ENCODE measurements at places on chromosomes 2 and 18. TPM values are rescaled to one million over a fixed set of nuclear protein-coding genes. Genes with fewer than 3 reads are reported as not detected.

GRCh38 chr2:229454934-229455631, 184.0 kb upstream of the PID1 start:
- DNase-seq = no peak

DNA sequence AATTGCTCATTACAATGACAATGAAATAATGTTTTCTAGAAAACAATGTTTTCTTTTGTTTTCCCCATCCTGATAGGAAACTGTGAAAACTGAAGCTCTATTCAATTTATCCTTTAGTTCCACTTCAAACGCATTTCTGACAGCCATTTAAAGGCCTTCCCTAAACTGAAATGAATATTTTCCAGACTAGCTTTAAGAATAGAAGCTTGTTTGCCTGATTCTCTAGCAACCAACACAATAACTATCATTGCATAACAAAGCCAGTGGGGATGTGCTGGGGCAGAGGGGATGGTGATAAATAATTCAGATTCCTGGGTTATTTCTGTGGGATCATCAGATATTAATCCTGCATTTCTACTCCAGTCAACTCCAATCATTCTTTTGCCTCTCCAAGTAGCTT, 427.1 kb downstream of the RND3 start:
- no peak for DNase-seq

GRCh38 chr2:71710367-71711132, 257.2 kb downstream of the DYSF start:
- DNase-seq = no peak

DNA sequence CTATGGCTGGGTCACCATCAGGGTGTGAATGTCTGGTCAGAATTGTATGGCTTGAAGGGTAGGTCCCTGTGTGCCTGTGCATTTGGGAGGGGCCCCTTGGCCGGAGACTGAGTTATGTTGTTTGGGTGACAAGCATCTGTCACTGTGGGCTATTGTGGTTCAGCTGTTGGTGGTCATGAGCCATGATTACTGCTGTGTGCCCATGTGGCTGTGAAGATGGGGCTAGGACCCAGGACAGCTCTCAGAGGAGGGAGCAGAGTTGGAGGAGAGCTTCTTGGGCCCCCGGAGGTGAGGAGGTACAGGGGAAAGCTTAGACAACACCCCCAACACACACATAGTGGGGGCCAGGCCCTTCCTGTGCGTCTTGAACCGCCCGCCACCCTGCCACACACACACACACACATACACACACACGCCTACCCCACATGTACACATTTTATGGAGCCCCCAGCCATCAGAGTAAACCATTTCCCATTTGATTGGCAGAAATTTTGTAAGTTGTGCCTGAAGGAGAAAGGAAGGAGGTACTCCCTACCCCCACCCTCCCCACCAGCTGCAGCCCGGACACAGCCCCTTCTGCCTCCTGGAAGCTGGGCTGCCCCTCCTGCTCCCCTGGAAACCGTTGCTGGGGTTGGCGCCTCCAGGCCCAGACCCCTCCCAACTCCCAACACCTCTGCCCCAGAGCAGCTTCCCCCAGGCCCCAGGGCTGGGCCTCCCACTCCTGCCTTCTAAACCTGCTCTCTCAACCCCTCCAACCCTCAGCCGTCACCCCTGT, 2.0 kb downstream of the GAREM2 start:
- DNase-seq = no peak

- no peak for DNase-seq
These were observed 119.3 kb upstream of the PKDCC start for GRCh38 chr2:41928526-41928925.

Gene AQP4
- 1.9 TPM for total RNA-seq

DNA sequence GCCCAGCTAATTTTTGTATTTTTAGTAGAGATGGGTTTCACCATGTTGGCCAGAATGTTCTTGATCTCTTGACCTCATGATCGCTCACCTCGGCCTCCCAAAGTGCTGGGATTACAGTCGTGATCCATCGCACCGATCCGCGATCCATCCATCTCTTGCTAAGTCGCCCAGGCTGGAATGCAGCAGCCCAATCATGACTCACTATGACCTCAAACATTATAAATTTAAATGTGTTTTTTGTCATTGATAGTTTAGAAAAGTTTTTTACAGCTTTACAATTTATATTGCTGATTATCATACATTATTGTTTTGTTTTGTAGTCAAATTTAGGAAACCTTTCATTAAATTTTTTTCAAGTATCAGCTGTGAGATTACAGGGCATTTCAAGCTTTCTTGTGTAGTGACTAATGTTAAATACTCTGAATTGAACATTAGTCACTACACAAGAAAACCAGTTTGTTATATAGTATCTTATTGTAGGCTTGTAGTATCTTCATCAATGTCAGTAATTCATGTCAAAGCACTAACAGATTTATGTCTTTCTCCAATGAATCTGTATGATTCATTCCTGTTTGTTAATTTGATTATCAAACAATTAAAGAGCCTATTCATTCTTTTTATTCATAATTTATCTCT, 37.5 kb downstream of the NR4A2 start:
- no peak for DNase-seq

Gene CCDC85A
- total RNA-seq = 4.4 TPM

Gene PLGLB1
- total RNA-seq = 2.4 TPM

Gene LAPTM4A
- 201 TPM for total RNA-seq

GRCh38 chr2:224849264-224849663, 133.1 kb upstream of the CCDC195 start:
- no peak for DNase-seq

Gene BOK
- total RNA-seq = 2.4 TPM

GRCh38 chr2:120343433-120344105, 2.4 kb upstream of the INHBB start:
- peak; percentile 81 for DNase-seq

Gene SCYGR4
- total RNA-seq = not detected

DNA sequence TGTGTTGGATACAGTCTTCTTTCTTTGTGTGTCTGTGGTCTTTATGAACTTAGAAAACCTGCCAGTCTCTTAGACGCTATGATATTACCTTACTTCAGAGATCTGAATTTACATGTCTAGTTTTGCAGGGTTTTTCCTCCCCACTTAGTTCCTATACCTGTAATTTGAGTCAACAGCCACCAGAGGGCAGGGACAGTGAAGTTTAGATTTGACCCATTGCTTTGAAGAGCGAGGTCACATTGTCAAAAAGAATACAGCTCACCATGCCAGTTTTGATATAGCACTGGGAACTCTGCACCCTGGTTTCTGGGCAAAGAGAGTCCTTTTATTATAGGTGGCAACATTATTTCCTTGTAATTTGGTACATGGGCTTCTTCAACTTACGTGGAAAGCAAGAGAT, 102.3 kb downstream of the MAPK4 start:
- no peak for DNase-seq

Gene C2orf66
- not detected for total RNA-seq

Gene TEX44
- not detected for total RNA-seq

Gene REEP1
- total RNA-seq = 30.2 TPM

- DNase-seq = no peak
These were observed 87.4 kb upstream of the KLF7 start for GRCh38 chr2:207252979-207253645.

Gene FIGN
- 12.9 TPM for total RNA-seq

- DNase-seq = no peak
These were observed 130.9 kb upstream of the ASB18 start for GRCh38 chr2:236395067-236395466.

DNA sequence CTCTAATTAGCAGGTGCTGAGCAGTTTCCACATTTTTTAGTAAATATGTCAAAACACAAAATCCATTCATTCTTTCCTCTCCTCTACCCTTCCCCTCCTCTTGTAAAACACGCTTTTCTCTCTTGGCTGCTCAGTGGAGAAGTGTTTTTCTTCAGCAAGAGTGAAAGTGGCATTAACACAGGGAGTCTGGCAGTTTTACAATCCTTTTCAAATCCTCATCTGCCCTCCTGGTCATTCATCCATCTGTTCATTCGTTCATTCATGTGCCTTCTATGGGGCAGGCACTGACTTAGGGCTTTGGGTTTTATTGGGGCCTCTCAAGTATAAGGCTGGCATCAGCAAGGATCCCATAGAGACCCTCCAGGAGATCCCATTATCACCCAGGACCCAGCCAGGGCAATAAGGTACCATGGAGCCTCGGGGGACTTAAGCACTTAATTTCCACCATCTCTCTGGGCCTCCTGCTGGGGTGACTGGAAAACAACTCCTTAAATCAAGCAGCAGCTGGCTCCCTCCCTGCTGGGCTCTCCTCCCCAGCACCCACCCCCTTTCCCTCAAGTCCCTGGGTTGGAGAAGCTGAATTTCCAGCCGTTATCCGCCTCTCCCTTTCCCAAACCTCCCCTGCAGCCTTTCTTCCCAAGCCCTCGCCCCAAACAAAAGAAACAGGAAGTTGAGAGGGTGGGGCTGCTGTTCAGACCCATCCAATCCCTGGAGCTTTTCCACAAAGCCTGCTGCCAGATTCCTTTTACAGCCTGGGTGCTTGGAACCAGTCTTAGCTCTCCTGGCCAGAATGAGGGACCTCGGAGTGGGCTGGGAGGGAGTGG, 32.6 kb downstream of the MARCHF4 start:
- DNase-seq = peak; percentile 32

Gene CAPN14
- total RNA-seq = 0.27 TPM

- DNase-seq = no peak
These were observed 20.0 kb downstream of the GREB1 start for GRCh38 chr2:11553661-11554398.

DNA sequence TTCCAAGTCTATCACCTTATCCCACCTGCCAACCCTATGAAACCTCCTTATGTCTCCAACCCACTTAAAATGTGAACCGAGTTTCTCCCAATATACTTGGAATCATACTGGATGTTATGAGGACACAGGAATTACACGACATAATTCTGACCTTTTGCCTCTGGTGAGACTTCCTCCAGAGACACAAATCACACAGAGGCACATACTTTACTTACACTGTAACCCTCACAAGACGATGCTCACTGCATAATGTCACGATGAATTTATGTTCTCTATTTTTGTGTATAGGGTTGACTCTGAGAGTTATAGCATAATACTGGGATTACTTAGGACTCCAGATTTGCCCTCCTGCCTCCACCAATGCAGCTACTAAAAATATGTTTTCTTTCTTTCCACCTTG, 28.0 kb upstream of the SETBP1 start:
- no peak for DNase-seq

Gene CD302
- 17.2 TPM for total RNA-seq

Gene MYO5B
- total RNA-seq = 0.44 TPM

GRCh38 chr2:166240387-166241313, 112.8 kb upstream of the SCN1A start:
- no peak for DNase-seq

DNA sequence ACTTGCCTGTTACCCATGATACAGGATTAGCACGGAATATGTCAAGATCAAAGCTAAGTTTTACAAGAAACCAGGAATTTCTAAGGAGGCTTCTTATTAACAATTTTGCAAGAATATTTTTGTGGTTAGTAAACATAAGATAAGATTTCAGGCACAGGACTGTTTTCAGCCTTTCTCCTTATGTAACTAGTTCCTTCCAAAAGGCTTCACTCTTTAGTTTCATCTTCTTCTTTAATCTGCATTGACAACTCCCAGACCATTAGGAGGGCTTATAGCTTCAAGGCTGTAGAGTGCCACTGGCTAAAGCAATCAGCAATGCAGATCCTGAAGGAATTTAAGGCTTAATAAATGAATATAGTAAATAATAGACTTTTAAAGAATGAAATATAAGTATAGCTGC, 29.3 kb downstream of the SLC14A1 start:
- DNase-seq = no peak

DNA sequence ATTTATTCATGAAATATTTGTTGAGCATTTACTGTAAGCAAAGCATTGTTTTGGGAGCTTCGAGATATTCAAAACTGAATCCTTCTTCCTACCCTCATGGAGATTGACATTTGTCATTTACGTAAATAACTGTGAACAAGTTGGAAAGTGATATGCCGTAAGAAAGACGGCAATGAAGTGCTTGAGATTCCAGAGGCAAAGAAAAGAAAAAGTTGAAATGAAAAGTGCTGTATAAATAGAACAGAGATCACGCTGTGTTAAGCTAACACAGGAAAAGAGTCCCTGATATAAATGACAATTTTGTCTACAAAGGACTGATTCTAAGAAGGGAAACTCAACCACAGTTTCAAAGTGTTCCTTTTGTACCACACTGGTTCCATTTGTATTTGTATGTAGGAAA, 1.8 kb downstream of the CHRNA1 start:
- DNase-seq = no peak

Gene POTEI
- total RNA-seq = not detected

Gene CDH2
- total RNA-seq = 370 TPM

Data from left ventricle myocardium inferior (tissue), 1 donor.